ENCODE measurements at places on chromosomes 13 and 19. TPM values are rescaled to one million over a fixed set of nuclear protein-coding genes. Genes with fewer than 3 reads are reported as not detected.

ZNF98 gene
- not detected for polyA plus RNA-seq

TLE6 gene
- 0.43 TPM for polyA plus RNA-seq

TMC4 gene
- not detected for polyA plus RNA-seq

TEX26 gene
- polyA plus RNA-seq: not detected

PVR gene
- polyA plus RNA-seq: not detected

ZNF552 gene
- 6.1 TPM for polyA plus RNA-seq

PPP1R37 gene
- 0.39 TPM for polyA plus RNA-seq

GRCh38 chr19:43444531-43445287 lies 20.7 kb downstream of the LYPD3 start:
- no peak for DNase-seq

- DNase-seq: peak; percentile 79
Measured at GRCh38 chr19:50460161-50460765, 16.0 kb upstream of the EMC10 start.

- DNase-seq: no peak
Measured at GRCh38 chr13:22111961-22112360, 441.1 kb downstream of the FGF9 start.

DNA sequence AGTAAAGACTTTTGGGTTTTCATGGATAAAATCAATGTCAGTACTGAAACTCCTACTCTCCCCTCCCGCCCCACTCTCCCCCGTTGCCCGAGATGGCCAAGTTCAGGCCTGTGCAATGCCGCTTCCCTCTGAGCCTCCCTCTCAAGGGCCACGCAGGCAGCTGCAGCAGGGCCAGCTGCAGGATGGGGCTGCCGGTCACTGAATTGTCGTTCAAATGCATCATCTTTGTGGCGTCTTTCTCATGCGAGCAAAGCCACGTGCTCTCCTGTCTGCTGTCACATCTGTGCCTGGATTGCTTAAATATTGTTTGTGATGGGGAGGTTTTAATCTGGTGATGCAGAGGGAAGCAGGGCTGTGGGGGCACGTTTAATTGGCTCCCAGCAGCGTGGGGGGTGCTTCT lies 26.6 kb downstream of the SHISA2 start:
- no peak for DNase-seq

DNA sequence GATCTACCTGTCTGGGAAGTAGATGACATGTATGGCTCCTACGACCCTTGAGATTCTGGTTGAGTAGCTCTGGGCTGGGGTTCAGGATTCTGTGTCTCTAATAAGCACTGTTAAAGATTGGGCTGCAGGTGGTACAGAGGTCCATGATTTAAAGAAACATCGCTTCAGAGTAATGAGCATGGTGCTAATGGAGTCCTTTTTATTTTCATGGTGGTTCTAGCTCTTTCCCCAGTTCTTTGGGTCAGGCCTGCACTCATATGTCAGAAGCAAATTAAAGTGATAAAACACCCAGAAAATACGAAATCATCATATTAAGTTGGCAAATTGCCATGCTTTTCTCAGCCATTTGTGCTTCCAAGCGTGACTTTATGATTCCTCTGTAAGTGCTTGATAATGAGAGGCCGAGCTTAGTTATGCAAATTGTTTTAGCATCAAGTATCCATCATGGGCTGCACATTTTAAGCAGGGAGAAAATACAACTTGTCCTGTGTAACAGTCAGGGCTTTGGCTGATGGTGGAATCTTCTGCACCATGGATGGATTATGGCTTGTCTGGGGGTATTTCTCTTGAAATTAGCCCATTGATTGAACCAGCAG lies 45.1 kb downstream of the MTUS2 start:
- no peak for DNase-seq

GRCh38 chr13:79966059-79966458 lies 374.9 kb downstream of the SPRY2 start:
- DNase-seq: no peak

DNA sequence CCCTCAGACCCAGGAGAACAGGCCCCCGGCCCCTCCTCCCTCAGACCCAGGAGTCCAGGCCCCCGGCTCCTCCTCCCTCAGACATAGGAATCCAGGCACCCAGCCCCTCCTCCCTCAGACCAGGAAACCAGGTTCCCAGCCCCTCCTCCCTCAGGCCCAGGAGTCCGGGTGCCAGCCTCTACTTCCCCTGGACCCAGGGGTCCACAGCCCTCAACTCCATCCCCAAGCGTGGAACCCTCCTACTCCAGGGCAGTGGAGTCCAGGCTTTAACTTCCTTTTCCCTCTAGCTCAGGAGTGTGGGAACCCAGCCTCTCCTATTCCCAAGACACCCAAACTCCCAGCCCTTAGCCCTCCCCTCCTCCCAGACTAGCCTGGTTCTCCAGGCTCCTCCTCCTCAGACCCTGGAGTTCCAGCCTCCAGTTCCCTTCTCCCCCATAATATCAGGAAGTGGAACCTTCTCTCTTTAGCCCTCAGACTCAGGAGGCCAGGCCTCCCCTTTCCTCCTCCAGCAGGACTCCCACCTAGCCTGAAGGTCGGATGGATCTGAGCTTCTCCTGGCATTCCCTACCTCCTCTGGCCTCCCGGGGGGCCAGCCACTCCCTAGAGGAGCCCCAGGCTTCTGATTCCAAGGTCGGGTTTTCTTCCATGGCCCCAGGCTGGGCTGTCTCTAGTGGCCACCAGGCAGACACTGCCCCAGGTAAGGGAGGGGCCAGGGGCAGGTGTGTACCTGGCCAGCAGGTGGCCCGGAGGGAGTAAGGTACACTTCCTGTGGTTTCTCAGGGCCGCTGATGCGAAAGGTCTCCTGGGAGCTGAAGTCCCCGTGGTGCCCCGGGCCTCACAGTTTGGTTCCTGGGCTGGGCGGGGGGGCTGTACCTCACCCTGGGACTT lies at the start of gene TMC4:
Gene TMC4 (minus strand): TSS at position 690 of the 888 bp plus-strand sequence. CDS start 43 bp downstream, at position 647.
- no peak for DNase-seq

DNA sequence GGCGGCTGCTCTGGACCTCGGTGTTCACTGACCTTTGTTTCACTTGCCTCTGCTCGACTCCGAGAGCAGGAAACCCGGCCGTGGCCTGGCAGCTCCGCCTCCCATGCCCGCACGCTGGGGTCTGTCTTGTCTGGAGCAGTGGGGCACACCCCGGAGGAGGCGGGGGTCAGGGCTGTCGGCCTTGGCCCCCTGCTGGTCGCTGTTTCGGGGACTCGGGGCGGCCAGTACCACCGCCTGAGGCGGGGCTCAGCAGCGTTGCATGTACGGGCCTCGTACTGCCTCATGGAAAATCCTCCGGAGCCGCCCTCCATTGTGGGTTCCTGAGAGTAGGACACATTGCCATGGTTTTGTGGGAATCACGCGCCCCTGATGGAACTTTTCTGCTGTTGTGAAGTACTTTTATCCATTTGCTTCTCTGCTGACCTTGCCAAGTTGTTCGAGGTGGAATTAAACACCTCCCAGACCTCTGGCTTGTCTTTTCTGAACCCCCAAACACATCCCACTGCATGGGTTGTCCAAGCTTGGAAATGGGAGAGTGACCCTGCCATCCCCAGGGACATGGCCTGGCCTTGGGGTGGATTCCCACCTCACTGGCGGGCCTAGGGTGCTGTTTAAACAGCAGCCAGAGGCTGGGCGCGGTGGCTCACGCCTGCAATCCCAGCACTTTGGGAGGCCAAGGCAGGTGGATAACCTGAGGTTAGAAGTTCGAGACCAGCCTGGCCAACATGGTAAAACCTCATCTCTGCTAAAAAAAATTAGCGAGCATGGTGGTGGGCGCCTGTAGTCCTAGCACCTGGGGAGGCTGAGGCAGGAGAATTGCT lies 5.5 kb upstream of the NDUFS7 start:
- DNase-seq: no peak

- DNase-seq: no peak
Measured at GRCh38 chr13:46171217-46171616, 10.8 kb downstream of the LCP1 start.

- no peak for DNase-seq
Measured at GRCh38 chr13:112983428-112984196, 14.6 kb downstream of the MCF2L start.

GRCh38 chr19:6164906-6165531 lies 29.6 kb downstream of the ACSBG2 start:
- DNase-seq: no peak

GRCh38 chr13:107035778-107036177 lies 467.8 kb upstream of the ARGLU1 start:
- DNase-seq: no peak

GRCh38 chr19:2512523-2513431 lies 36.9 kb downstream of the GADD45B start:
- DNase-seq: no peak

DNA sequence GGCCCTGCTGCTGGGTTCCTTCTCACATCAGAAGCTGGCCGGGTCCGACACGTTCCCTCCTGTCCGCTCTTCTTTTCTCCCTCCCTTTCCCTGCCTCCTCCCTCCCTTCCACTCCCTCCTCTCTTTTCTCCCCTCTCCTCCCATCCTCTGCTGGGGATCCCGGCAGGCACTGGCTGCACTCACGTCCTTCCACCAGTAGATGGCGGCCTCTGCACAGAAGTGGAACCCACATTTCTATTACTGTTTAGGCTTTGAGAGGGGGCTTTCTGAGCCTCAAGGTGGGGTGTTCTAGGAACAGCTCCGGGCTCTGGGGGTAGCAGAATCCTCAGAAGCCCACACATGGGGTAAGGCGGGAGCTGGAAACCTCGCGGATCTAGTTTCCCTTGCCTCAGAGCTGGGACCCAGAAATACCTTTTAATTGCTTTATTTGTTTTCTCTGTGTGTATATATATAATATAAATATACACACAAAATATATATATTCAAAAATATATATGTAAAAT lies 294.2 kb downstream of the ZNF536 start:
- DNase-seq: peak; percentile 10

DNA sequence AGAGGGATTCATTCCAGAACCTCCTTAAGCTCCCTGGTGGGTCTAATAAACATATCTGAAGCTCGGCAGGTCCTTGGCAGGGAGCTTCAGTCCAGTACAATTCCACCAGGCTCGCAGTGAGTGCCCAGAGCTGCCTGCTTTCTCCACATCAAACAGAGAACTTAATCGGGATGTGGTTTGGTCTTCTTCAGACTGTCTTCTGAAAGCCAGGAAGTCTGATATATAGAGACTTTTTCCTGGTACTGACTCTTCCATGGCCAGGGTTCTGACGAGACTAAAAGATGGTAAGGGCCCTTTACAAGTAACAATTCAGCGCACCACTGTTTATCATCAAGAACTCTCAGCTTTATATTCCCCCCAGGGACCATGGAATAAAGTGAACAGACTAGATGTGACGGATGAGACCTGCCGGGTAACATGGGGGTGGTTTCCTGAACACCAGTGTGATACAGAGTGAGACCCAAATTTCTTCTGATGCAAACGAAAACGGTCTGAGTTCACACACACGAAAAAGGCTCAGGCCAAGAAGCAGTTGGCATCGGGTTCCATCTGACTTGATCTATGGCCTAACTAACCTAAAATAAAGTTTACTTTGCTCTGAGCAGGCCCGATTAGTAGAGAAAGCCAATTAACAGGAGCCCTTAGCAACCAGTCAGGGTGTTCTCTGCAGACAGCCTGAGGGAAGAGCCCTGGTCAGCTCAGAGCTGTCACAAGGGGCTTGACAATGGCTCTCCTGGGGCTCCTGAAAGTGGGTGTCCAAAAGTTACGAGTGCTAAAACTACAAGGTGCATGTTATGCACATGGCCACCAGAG lies 29.0 kb downstream of the RANBP3 start:
- no peak for DNase-seq

GRCh38 chr13:98537306-98537705 lies 39.6 kb downstream of the STK24 start:
- no peak for DNase-seq

DNA sequence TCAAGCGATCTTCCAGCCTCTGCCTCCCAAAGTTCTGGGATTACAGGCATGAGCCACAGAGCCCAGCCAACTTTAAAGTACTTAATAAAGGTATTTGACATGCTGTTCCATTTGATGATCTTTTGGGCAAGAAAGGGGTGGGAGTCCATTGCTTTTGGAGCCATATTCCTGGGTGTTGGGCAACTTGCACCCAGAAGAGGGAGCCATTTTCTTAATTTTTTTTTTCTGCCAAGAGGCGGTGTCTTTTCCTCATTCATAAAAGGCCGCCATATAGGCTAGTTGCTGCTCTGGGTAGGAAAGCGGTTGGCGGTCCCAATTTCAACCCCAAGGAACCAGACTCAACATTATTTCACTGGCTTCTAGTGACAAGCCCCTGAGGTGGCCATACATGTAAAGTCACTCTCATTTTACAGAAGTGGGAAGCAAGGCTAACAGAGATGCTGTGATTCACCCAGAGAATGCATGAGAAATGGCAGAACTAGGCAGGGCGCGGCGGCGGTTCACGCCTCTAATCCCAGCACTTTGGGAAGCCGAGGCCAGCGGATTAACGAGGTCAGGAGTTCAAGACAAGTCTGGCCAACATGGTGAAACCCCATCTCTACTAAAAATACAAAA lies 139.6 kb downstream of the CACNA1A start:
- DNase-seq: no peak

GRCh38 chr13:43300865-43301264 lies 277.5 kb downstream of the DNAJC15 start:
- DNase-seq: no peak

DNA sequence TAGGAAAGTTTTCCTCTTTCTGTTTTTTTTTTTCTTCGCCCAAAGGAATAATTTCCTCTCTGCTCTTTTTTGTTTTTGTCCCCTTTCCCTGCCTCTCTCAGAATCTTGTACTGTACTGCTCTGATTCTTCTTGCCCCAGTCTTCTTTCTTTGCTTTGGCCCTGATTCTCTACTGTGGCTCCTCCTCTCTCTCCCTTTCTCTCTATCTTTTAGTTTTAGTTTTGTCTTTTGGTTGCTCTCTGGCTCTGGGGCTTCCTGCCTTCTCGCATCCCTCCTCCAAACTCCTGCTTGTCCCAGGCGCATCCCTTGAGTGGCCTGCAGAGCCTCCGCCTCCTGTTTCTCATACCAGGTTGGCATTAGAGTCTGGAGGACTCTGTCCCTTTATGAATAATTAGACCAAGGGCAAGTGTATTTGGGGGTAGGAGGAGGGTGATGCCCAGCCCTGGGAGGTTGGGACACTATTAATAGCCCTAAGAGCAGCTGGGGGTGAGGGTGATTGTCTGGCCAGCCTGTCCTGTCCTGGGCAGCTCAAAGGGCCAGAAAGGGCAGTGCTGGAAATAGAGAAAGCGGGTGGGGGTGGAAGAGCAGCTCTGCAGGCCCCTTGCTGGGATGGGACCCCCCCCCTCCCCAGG lies 39.1 kb downstream of the LYL1 start:
- DNase-seq: no peak

DNA sequence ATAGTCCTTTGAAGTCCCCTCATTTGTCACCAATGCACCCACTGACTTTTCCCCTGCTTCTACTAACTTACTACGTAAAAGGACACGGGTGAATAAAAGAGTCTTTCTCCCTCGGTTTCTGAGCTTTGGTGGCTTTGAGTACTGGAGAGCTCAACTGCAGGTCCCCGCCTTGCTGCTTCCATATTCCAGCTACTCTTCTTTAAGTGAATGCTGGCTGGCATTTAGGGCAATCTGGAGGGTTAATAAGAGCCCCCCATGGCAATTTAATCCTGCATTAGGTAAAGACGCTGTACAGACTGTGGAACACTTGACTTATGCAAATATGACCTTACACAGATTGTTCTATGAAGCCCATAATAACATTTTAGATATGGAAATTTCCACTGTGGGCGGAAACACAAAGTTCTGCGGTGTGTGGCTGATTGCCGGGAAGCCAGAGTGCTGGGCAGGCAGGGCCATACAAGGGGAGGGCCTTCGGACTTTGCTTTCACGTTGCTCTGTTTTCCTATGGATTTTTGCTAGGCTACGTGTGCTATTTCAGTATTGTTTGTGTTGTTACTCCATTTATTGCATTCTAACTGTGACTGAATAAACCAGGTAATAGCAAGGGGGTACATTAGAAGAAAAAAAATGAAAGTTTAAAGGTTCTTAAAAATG lies 97.5 kb downstream of the SLC10A2 start:
- DNase-seq: no peak
